NK-92 treated with Interleukin-12 subunit alpha and Interleukin-12 subunit beta, amount 100 ng/mL, for 24 hours (cell line): ENCODE measurements at places on chromosomes 11 and 22.

GRCh38 chr11:66957971-66958231, 282 bp downstream of the PC start:
- DNase-seq, result no peak

DNA sequence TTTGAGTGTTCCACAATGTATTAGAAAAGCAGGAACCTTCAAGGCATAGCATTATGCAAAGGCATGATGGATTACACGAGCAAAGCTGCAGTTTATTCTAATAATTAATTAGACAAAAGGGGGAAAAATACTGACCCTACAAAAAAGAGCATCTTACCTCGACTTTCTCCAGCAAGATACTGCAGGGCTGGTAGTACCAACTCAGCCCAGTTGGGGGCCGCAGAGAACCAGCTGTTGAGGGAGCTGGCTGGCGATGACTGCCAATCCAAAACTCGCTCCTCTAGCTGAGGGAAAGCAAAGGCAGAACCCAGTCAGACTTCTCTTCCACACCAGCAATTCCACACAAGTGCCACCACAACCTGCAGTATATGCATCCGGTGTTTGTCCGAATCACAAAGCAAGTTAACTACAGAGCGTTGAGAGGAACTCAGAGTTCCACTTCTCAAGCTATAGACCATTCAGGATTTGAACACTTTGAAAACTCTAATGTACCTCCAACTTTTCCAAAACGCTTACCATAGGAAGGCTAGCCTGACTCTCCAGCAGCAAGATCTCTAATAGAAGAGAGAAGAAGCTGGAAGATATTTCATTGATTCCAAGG, 13.7 kb downstream of the NFRKB start:
- no peak for DNase-seq

DNA sequence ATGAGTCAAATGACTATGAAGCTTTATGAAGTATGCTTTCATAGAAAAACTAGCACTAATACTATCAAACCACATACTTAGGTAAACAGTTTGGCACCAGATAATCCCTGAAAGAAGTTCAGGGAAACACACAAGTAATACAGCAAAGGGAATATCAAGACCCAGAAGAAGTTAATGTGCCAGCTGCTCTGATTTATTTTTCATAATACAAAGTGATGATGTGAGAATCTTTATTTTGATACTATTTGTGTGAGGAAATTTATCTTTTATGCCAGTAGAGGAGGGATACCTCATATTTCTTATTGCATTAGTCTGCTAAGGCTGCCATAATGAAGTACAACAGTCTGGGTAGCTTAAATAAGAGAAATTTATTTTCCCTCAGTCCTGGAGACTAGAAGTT, 67.7 kb upstream of the ANO3 start:
- DNase-seq, result no peak

DNA sequence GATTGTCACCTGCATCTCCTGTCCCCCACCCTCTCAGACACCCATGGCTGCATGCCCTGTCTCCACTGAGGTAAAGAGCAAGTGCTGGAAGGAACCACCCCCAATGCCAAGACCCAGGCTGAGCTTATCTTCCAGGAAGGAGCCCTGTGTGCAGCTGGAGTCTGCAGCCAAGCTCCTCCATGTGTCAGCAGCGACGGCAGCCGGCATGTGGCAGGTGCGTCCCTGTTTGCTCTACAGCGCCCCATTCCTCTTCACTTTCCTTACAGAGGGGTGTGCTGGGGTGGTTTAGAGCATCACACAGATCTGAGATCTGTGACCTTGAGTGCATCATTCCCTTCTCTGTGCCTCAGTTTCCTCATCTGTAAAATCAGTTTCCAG, 7.7 kb upstream of the MN1 start:
- DNase-seq, result no peak

- DNase-seq, result no peak
Observed at GRCh38 chr11:128845334-128845780, 21.7 kb downstream of the KCNJ1 start.

DNA sequence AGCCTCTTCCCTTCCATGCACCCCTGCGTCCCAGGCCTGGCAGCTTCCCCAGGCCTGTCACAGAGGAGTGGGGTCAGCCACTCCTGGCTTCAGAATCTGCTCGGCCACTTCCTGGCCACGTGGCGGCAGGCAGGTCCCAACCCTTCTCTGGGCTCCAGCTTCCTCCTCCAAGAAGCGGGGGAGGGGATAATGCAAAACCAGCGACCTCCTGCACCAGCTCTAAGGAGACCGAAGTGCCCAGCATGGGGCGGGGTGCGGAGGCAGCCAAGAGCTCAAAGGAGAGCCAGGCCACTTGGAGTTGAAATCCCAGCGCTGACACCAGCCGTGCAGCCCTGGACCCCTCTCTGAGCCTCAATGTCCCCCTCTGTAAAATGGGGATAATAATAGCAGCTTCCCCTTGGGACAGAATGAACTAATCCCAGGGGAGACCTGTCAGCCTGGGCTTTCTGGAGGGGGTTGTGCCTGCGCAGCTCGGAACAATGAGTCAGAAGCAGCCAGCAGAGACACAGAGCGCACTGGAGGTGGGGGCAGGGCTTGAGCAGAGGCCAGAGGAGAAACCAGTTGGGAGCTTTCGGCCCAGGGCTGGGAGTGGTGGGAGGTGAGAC, 22.8 kb upstream of the PICK1 start:
- DNase-seq, result no peak

GRCh38 chr22:46315976-46316375, 19.3 kb downstream of the GTSE1 start:
- no peak for DNase-seq

DNA sequence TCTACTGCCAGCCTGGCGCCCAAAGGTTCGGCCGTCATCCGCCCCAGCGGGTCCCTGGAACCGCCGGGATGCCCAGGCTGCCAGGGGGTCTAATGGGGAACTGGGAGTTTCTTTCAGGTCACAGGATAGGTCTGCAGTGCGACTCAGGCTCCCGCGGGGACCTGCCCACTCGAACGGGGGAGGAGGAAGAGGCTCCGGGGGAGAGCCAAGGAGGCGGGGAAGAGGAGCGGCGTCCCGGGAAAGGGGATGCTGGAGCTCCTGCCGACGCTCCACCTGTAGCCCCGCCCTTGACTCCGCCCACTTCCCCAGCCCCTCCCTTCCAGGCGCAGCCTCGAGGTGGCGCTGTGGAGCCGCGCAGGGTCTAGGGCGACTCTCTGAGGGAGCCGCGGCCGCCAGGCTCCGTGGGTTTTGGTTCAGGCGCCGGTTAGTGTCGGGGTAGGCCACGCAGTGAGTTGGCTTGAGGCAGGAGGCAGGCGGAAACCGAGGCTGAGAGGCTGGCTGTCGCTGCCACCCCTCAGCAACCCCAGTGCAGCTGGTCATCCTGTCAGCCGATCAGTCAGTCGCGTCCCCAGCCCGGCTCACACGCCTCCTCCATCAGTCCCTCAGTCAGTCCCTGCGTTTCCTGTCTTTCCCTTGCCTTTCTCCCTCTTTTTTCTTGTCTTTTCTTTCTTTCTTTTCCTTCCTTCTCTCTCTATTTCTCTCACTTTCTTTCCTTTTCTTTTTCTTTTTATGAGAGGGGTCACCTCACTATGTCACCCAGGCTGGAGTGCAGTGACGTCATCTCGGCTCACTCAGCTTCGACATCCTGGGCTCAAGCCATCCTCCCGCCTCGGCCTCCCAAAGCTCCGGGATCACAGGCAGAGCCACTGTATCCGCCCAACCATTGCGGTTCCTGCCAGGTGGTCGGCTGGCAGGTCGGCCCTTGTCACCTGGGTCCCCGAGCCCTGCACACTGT, 26.4 kb downstream of the YWHAH start:
- peak; percentile 59 for DNase-seq

DNA sequence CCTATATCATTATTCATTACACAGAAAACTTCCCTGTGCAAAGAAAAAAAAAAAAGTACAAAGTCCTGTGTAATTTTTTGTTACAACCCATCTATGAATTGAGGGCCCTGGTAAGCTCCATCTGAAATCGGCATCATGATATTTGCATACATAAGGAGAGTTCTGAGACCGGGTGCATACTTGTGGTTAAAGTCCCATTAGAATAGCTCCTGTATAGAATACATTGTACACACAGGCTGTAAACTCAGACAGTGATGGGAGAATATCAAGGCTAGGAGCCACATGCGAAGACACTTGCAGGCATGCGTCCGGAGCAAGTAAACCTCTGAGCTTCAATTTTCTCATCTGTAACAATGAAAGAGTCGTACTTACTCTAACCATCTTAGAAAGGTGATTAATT, 353.2 kb downstream of the ETS1 start:
- DNase-seq, result no peak

GRCh38 chr22:46661221-46661851, 41.1 kb downstream of the GRAMD4 start:
- DNase-seq, result no peak

- no peak for DNase-seq
Observed at GRCh38 chr11:72897506-72897905, 83.3 kb downstream of the ATG16L2 start.

DNA sequence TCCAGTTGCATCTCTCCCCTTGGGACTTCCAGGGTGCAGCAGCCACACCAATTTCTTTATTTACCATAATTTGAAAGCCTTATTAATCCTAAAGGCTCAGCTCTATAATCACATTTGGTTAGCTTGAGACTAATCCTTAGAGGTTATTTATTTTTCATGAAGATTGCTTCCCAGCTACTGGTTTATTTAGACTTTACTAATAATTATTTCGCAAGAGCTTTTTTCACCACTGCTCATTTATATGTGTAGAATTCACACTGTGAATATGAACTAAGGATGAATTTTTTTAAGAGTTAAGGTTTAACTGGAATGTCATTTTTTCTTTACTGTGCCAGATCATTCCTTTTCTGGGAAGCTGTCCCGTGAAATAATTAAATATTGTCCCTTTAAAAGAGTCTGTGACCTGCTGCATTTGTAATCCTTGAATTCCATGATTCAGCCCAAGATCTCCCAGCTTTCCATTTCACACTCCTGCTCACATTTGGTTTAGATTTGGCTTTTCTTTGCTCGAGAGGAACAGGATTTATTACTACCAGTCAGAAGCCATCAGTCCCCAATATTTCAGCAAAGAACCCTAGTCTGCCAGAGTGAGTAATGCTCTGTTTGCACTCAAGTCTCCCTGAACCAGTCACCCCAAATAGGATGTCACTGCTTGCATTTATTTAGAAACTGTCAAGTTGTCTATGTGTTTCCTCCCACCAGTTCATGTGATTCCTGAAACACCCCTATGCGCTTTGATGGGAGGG, 4.4 kb upstream of the CD44 start:
- no peak for DNase-seq

DNA sequence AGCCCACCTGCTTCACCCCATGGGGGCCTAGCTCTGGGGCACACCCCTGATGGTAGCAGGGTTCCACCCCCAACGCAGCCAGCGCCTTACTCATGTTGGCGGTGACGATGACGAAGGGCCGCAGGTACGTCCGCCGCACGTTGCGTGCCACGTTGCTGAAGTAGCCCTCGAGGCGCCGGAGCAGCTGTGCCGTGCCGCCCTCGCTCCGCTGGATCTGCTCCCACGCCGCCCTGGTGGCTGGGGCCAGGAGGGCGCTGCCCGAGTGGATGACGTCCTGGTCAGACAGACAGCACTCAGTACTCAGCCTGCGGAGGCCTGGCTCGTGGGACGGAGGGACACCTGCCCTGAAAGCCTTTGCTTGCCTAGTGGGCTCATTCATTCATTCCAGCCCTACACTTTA, 50.8 kb downstream of the TRMU start:
- no peak for DNase-seq

GRCh38 chr11:131811383-131811782, 441.0 kb downstream of the NTM start:
- DNase-seq, result no peak

DNA sequence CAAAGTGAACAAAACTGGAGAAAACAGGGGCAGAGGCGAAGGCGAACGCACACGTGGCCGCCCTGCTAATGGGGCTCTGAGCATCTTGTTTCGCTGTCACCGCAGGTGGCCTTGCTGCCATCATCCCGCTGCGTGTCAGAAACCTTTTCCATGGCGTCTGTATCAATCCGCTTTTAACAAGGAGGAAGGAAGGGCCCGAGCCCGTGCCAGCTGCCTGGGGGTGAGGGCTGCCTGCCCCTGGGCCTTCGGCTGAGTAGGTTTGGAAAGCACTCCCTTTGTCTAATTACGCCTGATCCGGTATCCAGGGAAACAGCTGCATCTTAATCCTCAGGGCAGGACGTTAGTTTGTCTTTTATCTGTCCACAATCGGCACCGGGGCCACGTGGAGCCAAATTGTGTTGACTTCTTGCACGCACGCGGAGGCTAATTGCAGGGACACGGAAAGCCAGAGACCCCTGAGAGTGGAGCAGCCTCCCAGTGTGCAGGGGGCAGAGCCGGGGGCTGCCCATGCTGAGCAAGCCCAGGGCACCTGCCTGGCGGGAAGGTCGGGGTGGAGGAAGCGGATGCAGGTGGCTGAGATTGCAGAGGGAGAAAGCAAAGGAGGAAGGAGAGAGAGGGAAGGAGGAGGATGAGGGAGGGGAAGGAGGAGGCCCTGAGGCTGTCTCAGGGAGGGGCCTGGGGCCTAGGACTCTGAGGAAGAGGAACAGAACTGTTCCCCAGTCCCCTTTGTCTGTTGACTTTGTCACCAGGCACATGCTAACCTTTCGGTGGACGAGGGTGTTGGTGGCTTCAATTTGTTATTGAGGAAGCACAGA, 19.2 kb upstream of the TH start:
- DNase-seq, result no peak

- no peak for DNase-seq
Observed at GRCh38 chr11:112605093-112605666, 344.5 kb upstream of the PLET1 start.

- DNase-seq, result no peak
Observed at GRCh38 chr22:25419247-25420113, 145.0 kb upstream of the GRK3 start.

DNA sequence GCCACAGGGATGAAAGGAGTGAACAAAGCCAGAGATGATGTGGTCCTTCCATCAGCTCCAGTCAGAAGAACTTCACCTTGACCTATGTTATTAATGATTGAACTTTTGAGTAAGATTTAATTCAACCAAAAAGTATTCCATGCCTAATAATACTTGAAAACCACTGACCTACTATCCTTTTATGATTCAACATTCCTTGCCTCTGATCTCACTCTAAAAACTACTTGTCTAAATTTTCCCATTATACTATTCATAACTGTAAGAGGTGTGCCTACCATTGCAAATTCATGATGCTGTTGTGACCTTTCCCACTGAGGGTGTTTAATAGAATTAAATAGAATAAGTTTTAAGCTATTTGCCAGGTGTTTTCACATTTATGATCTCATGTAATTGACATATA, 164.7 kb upstream of the GUCY1A2 start:
- DNase-seq, result no peak

DNA sequence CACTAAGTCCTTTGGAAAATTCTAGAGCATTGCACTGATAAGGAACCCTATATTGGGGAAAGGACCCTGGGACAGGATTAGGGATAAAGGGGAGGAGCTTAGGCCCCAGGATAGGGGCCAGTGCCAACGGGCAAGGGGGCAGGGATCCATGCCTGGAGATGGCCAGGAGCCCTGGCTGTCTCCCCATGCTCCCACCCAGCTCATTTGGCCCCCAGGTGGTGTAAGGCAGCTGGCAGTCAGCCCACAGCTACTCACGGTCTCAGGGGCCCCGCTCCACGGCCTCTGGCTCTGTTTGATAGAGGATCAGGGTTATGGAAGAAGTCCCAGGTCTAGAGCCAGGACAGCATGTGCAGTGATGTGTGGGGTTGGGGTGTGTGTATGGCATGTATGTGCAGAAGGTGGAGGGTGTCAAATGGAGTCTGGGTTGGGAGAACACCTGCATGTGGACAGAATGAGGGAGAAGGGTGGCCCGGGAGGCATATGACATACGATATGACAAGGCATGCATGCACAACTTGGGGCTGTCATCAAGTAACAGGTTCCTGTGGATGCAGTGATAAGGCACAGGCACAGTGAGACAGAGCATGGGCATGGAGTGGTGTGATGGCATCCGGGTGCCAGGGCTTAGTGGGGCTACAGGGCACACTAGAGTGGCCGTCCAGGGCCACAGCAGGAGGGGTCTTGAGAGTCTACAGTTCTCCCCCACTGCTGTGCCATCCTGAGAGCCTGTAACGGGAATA, 18.4 kb upstream of the PDE2A start:
- DNase-seq, result no peak
